Smooth muscle cell of the coronary artery (primary cell): ENCODE measurements at places on chromosomes 7 and 10. TPM values are rescaled to one million over a fixed set of nuclear protein-coding genes. Genes with fewer than 3 reads are reported as not detected.

Gene NUTM2B
- 0.30 TPM in 1 of 2 replicates, not detected in the other for total RNA-seq

Gene DDX50
- 56.1 and 59.9 TPM in 2 replicates for total RNA-seq

Gene PRLHR
- not detected in 2 replicates for total RNA-seq

Gene FKBP6
- total RNA-seq: 0.12 TPM in 1 of 2 replicates, not detected in the other

Gene CYP3A4
- not detected in 2 replicates for total RNA-seq

Gene RHOBTB1
- total RNA-seq: 13.9 and 30.4 TPM in 2 replicates

Gene CRYGN
- not detected in 2 replicates for total RNA-seq

Gene CRHR2
- not detected in 2 replicates for total RNA-seq

Gene MMD2
- not detected in 2 replicates for total RNA-seq

Gene WNT2
- total RNA-seq: 0.08 and 1.6 TPM in 2 replicates

Gene GFRA1
- total RNA-seq: under 0.01 and 0.35 TPM in 2 replicates

Gene CHRM2
- not detected in 2 replicates for total RNA-seq

Gene ORC5
- 9.2 and 12.0 TPM in 2 replicates for total RNA-seq

Gene WNT8B
- total RNA-seq: not detected in 2 replicates

Gene CTAGE8
- total RNA-seq: 0.12 TPM in 1 of 2 replicates, not detected in the other

Gene POMZP3
- total RNA-seq: 0.59 and 3.5 TPM in 2 replicates

Gene ADAMTS14
- total RNA-seq: 1.5 and 9.0 TPM in 2 replicates

Gene H2BK1
- not detected in 2 replicates for total RNA-seq

Gene CPED1
- total RNA-seq: 32.2 and 50.7 TPM in 2 replicates

Gene IFIT1B
- not detected in 2 replicates for total RNA-seq

Gene DLX5
- total RNA-seq: not detected in 2 replicates

Gene CDK6
- total RNA-seq: 18.3 and 18.5 TPM in 2 replicates

Gene FAM25A
- not detected in 2 replicates for total RNA-seq

Gene SLC18A3
- under 0.01 TPM in 1 of 2 replicates, not detected in the other for total RNA-seq

Gene GPR158
- total RNA-seq: 0.23 and 0.68 TPM in 2 replicates

Gene SPDYE2B
- 0.12 TPM in 1 of 2 replicates, not detected in the other for total RNA-seq

Gene LIPJ
- total RNA-seq: not detected in 2 replicates

Gene SPDYE16
- 0.12 and 0.15 TPM in 2 replicates for total RNA-seq

Gene FLNC
- 118 and 153 TPM in 2 replicates for total RNA-seq

Gene CPSF4
- 23.5 and 27.0 TPM in 2 replicates for total RNA-seq

Gene GDF10
- total RNA-seq: 1.1 TPM in 1 of 2 replicates, not detected in the other

Gene OR13A1
- total RNA-seq: 0.12 TPM in 1 of 2 replicates, not detected in the other

Gene OR2A12
- total RNA-seq: not detected in 2 replicates

Gene TMEM178B
- 0.08 and 0.12 TPM in 2 replicates for total RNA-seq

Gene PRPF18
- total RNA-seq: 16.7 and 24.9 TPM in 2 replicates

Gene ARHGAP22
- 28.0 and 63.6 TPM in 2 replicates for total RNA-seq

Gene TRIP6
- 70.6 and 75.7 TPM in 2 replicates for total RNA-seq

Gene SEPTIN7
- 197 and 211 TPM in 2 replicates for total RNA-seq

Gene ENKUR
- 0.23 TPM in 1 of 2 replicates, not detected in the other for total RNA-seq

Gene TFEC
- total RNA-seq: under 0.01 and 0.12 TPM in 2 replicates

Gene PAX2
- total RNA-seq: not detected in 2 replicates

Gene LRRC4
- total RNA-seq: under 0.01 TPM in 1 of 2 replicates, not detected in the other

Gene FAM25G
- not detected in 2 replicates for total RNA-seq

Gene MORN4
- 4.2 and 8.1 TPM in 2 replicates for total RNA-seq

Gene CEP55
- total RNA-seq: 0.47 and 10.1 TPM in 2 replicates

Gene TDRD1
- total RNA-seq: 2.8 and 7.7 TPM in 2 replicates

Gene ELN
- 5.9 and 385 TPM in 2 replicates for total RNA-seq

Gene CWF19L1
- 9.5 and 16.6 TPM in 2 replicates for total RNA-seq

Gene CNPY1
- total RNA-seq: not detected in 2 replicates

Gene AFAP1L2
- total RNA-seq: 0.08 and 0.47 TPM in 2 replicates

Gene MNX1
- total RNA-seq: not detected in 2 replicates

Gene CCDC7
- 8.7 and 11.1 TPM in 2 replicates for total RNA-seq

Gene TBC1D12
- total RNA-seq: 5.5 and 13.4 TPM in 2 replicates

Gene ADCYAP1R1
- total RNA-seq: 0.35 TPM in 1 of 2 replicates, not detected in the other

Gene C10orf143
- total RNA-seq: 0.68 and 0.82 TPM in 2 replicates
